Stimulated activated CD4-positive, alpha-beta T cell treated with anti-CD3 and anti-CD28 coated beads, Interleukin-12 subunit alpha, Interleukin-12 subunit beta, amount 100 ng/mL, for 48 hours (primary cell): ENCODE measurements at places on chromosomes 6 and 20.

- no peak for DNase-seq
These were observed 532.1 kb upstream of the CHD6 start for GRCh38 chr20:42150230-42150629.

DNA sequence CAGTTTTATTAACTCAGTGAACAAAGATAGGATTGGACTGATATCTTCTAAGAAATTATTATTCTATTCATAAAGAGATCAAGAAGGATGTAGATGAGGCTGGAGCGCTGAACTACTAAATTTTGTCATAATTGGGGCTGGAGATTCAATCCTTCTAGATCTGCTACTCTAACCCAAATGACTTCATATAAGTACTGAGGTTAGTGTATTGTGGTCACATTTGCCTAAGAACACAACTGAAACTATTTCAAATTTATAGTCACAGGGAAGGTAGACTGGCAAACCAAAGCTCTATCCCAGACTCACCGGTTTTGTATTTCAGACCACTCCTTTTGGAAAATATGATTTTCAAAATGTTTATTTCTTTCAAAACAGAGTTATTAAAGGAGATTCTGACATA, 96.7 kb downstream of the BMP5 start:
- no peak for DNase-seq

DNA sequence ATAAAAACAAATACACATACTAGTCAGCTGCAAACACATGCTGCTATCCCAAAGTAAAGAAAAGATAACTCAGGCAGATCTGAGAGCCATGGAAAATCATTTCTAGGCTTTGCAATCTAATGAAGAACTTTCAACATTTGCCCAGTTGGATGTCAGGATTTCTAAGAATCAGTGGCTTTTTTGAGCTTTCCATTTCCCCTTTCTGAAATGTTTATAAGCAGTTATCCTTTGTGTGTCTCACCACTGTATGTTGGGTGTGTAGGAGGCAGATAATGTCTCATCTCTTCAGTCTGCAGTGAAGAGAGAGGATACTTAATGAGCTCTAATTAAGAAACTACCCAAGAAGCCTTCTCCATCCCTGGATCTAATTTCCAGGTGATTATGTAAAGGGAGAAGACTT, 43.6 kb downstream of the RGS17 start:
- no peak for DNase-seq

DNA sequence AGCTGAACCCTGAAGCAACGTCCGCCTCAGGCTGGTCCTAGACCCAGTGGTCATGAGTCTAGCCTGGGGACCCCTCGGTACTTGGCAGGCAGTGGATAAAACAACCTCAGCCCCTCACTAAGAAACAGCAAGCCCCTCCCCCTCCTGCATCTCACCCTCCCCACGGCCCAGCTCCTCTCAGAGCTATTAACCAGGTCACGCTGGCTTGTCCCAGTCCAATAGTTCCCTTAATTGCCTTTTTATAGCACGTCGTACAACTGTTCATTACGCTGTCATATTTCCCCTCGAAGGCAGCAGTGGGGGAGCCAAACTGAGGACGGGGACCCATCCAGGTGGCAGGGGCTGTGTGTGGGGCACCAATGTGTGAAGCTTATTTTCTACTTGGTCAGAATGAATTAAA, 8.6 kb upstream of the SLC32A1 start:
- DNase-seq = no peak

DNA sequence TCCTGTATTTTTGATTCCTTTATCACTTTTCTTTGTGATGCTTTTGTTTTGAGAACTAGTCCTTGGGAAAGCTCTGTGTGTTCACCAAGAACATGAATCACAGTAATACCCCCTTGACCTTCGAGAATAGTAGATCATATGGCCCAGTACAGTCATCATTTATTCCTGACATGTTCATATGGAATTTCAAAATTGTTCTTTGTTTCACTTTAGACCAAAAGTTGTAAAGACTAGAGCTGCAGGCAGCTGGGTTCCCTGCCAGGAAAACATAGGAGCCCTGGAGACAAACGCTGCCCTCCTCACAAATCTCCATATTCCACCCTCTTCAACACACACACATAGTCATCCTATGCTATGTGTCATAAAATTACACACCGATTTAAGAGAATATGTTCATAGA, 621.2 kb upstream of the EYS start:
- DNase-seq = no peak

GRCh38 chr6:15621203-15622044, 41.4 kb downstream of the DTNBP1 start:
- DNase-seq = peak; percentile 10

DNA sequence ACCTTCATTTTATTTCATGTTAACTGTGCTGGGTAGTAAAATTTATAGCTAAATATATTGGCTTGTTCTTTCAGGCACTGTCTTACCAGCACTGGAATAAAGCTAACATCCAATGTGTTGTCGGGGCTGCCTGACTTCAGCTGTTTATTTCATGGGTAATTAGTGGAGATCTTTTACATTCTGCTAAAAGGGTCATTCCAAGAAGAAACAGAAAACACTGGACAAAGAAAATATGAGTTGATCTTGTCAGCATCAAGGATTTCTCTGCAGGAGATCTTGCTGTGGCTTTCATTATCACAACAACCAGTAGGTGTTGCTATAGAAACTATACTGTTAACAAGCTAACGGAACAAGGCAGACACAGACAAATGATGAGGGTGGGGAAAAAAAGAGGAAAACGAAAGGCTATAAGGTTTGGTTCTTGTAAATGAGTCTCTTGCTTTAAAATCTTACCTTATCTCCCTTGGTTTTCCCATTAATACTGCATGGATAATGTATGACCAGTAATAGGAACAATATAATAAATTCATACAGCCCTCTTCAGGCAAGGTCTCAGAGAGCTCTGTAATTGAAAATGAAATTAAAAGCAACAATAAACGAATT, 206.8 kb downstream of the SIM1 start:
- no peak for DNase-seq

DNA sequence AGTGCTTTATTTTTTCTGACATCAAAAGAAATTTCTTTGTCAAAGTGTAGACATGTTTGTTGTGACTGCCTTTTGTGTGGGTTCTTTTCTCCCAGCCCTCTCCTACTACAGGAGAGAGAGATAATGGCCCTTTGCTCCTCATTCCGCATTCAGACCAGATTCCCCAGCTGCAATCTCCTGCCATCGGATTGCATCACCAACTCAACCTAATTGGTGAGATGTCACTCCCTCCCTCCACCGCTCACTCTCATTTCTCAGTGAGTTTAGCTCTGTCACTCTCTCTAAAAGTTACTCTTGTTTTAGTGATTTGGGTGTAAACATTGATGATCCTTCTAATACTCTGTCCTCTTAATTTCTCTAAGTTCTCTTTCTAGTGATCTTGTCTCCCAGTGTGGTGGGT, 22.7 kb downstream of the UTRN start:
- DNase-seq = no peak

- no peak for DNase-seq
These were observed 22.0 kb upstream of the PERP start for GRCh38 chr6:138129190-138129589.

GRCh38 chr20:25273046-25273445, 25.2 kb downstream of the PYGB start:
- no peak for DNase-seq

DNA sequence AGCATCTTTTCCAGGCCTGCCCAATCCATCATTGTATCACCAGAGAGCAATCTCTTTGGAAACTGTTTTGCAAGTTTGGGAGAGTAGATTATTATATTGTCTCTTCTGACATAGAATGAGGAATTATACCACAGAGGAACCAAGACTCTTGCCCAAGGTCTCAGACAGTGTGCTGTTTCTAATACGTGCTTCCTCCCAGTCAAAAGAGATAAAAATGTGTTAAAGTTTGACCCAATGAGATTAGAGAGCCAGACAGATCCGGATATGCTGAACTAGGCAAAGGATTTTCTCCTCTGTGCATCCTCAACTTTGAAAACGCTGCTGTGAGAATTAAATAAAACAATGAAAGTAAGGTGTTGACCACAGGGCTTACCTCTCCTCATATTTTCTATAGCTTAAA, 18.6 kb upstream of the NT5E start:
- no peak for DNase-seq

- no peak for DNase-seq
These were observed 339.6 kb upstream of the PRDM1 start for GRCh38 chr6:105746509-105746908.
